ENCODE measurements at places on chromosomes 13 and 19.

DNA sequence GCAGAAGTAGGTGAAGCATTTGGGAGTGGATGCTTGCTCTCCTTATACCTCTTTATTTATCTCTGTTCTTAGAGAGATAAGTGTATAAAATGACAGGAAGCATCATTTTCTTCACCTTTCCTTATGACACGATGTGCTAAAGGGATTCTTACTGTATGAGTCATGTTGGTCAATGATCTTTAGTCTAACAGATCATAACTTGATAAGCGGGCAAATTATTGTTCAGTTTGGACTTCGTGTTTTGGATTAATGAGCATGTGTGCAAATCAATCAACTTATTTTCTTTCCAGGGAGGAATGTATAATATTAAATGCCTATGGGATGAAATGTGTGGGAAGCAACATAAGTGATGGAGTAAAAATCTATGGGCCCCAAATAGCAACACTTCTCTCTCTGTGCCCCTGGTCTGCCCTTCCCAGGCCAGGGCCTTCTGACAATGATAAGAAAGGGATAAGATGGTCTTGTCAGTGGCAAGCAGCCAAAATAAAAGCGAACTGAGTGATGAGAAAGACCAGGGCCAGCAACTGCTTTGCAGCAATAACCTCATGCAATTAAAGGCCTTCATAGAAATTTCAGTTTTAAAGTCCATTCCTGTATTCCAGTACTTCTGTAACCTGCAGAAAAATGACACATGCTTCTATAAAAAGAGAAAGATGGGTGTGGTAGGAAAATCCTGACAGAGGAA is 61.4 kb downstream of the SLC10A2 start:
- DNase-seq = no peak

GRCh38 chr19:38274739-38275138 is 10.4 kb downstream of the SPINT2 start:
- DNase-seq = no peak

DNA sequence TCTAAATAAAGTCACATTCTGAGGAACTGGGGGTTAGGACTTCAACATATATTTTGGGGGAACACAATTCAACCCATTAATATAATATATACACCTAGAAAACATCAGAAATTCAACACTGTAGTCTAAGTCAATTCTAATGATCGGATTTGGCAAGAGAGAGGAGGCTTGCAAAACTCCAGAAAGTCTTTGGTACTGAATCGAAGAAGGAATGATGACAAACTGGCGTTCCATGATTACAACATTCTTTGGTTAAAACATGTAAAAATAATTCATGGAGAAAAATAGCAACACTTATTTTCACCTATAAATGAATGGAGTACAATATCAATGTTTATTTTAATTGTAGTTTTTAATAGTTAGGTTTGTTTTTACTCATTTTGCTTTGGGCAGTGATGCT is 62.4 kb downstream of the MBNL2 start:
- no peak for DNase-seq

- DNase-seq = no peak
These were observed 6.0 kb upstream of the RNF6 start for GRCh38 chr13:26228096-26228495.

DNA sequence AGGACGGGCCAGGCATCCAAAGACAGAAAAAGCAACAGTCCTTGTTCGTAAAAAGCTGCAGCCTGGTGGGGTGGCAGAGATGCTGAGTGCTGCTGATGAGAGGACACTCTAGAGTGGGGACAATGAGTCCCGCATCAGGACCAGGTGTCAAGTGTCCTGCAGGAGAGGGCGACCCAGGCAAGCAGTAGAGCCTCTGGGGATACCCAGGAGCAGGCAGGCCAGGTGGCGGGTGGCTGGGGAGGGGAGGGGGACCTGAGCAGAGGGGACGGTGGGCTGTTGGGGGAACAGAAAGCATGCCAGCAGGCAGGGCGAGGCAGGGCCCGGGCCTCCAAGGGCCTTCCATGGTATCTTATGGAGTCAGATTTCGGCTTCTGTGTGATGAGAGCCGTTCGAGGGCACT is 35.8 kb downstream of the GGACT start:
- DNase-seq = no peak

DNA sequence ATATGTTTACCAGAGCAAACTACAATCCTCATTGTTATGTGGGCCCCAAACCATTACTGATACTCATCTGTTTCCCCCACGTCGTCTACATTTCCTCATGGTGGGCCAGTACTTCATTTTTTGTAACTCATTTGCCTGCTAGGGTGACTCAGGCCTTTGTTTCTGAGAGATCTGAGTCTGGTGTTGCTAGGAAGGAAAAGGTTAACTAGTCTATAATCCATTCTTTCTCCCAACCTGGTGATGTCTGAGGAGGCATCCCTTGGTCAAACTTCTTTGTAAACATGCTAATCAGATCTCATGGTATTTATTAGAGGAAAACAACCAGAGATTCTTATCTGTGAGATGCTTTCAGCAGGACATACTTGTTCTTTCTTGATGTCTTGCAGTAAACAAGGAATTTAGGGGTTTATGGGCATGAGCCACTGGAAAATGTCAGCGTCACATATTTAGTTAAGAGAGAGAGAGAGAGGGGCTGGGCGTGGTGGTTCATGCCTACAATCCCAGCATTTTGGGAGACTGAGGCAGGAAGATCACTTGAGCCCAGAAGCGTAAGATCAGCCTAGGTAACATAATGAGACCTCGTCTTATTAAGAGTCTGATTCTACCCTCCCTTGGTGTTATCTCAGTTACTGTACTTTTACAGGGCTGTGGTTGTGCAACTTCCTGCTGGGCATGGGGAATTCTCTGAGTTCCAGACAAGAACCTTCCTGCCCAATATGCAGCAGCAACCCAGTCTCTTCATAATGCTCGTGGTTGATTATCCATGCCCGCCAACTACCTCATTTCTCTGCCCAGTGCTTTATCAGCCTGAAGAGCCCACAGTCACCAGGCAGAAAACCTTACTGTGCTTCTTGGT is 9.7 kb upstream of the DPRX start:
- DNase-seq = no peak

DNA sequence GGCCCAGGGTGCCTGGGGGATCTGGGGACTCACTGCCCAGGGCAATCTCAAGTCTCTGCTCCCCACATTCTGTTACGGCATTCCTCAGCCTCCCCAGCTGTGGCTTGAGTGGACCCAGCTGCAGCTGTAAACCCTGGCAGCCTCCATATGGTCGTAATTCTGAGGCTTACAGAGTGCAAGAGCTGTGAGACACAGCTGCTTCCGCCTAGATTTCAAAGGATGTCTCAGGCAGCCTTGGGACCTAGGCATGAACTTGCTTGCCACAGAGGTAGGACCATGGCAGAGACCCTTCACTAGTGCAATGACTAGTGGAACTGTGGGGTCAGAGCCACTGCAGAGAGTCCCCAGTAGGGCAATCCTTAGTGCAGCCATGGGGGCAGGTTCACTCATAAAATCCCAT is 297.5 kb downstream of the ENOX1 start:
- DNase-seq = no peak

- no peak for DNase-seq
These were observed 4.1 kb downstream of the PRAM1 start for GRCh38 chr19:8498295-8498694.

DNA sequence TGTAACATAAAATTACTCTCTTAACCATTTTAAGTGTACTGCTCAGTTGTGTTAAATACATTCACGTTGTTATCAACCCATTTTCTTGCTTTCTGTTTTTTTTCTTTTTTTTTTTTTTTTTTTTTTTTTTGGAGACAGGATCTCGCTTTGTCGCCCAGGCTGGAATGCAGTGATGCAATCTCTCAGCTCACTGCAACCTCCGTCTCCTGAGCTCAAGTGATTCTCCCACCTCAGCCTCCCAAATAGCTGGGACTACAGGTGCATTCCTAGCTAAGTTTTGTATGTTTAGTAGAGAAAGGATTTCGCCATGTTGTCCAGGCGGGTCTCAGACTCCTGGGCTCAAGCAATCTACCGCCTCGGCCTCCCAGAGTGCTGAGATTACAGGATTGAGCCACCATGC is 42.5 kb upstream of the C13orf42 start:
- DNase-seq = no peak

DNA sequence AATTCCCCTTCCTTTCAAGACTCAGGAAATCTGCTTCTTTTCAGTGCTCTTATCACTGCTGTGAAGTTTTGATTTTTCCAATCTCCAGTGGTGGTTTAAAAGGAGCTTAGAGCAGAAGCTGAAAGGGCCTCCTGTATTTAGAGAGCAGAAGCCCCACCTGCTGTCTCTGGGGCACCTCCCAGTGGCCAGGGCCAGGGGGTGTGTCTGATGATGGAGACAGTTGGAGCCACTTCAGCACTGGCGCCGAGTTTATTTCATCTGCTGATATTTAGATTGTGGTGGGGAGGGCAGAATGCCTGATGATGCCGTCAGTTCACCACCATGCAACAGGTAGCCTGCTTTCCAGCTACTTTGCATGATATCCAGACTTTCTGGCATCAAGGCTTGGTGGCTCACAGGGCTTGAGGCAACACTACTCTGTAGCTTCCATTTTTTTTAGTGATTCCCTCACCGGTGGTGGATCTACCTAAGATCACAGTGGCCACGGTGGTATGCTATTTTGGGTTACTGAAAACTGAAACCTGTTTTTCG is 371.9 kb downstream of the KCNRG start:
- DNase-seq = no peak

DNA sequence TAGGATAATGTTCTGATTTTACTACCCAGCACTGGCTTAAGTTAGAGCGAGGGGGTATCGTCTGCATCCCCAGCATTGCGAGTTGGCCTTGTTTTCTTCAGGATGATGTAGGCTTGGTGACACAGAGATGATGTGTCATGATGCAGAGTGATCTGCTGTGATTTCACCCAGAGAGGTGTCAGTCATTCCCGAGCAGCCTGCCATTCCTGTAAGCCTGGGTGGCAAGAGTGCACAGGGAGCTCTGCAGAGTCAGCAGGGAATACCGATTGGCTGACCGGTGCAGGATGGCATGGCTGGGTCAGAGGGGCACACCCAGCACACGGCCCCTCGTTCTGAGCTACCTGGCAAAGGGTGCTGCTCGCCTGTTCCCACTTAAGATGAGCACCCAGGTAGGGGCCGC is 15.8 kb upstream of the GJB6 start:
- DNase-seq = no peak

DNA sequence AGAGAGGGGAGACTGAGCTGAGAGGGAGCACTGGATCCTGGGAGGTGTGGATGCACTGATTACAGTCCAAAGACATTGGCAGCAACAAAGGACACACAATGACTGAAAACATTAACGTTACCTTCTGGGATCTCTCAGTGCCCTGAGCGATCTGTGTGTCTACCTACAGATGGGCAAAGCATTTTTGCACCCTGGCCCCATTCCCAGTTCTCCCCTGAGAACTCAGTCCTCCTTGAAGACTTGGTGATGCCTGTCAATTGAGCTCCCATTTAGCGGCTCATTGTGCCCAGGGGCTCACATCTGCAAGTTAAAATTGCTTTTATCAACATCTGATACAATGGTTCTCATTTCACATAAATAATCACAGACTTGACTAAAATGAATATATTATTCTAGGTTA is 62.5 kb downstream of the CDADC1 start:
- DNase-seq = no peak

- no peak for DNase-seq
These were observed 5.3 kb downstream of the SPPL2B start for GRCh38 chr19:2333807-2334211.

DNA sequence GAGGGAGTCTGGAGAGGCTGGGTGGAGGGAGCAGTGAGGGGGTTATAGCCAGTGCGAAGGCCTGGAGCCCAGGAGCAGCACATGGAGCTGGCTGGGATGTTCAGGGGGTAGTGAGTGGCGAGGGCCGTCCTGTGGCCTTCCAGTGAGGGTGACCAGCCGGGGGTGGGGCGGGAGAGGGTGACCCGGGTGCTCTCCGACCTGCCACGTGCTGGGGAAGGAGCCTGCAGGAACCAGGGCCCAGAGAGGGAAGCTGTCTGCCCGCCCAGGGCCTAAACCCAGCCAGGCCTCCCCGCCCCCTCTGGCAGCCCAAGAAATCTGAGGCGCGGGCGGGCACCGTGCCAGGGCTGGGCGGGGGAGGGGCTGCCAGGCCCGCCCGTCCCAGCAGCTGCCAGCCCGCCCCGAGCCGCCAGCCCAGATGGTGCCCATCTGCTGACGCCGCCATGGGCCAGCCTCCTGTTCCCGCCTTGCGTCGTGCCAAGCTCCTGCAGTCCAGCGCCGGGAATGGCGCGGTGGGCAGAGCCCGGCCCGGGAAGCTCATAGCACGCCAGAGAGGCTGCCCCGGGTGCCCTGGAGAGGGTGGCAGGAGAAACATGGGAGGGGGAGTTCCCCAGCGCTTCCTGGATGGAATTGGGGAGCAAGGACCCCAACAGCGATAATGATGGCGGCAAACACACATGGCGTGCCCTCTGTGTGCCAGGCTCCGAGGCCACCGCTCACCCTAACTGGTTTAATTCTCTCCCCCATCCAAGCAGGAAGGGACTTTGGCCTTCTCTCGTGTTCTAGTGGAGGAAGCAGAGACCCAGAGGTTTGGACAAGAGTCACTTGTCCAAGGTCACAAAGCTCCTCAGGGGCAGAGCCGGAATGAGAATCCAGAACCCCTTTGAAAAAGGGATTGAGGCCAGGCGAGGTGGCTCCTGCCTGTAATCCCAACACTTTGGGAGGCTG is 21.5 kb downstream of the NFIC start:
- DNase-seq = no peak

DNA sequence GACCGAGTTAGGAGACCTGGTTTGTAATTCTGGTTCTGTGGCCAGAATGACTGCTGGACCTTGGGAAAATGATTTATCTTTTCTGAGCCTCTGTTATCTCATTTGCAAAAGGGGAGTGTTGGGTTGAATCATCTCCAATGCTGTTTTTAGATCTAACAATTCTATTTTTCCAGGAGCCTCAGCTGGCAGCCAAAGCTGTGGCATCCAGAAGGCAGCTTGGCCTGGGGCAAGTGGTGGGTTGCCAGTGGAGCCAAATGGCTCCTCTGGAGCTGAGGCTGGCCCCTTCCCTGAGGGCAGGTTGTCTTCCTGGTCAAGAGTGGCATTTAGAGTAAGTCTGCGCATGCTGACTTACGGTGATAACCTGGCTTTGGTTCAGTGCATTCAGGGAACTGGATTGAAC is 21.3 kb downstream of the B3GLCT start:
- no peak for DNase-seq

GRCh38 chr19:32233091-32233490 is 112.3 kb upstream of the ZNF507 start:
- DNase-seq = no peak

DNA sequence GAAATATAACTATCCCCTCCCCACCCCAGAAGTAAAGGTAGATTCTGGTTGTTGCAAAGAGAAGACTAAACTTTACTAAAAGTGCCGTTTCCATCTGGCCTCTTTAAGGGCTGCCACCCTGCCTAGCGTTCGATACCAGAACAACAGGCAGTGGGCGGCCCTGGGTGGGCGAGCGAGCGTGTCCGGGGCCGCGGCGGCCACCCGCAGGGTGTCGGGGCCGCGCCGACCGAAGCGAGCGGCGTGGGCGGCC is 2.6 kb downstream of the FGF9 start:
- no peak for DNase-seq
